ENCODE measurements at places on chromosomes 7 and 10. TPM values are rescaled to one million over a fixed set of nuclear protein-coding genes. Genes with fewer than 3 reads are reported as not detected.

GLI3 gene
- 18.9 TPM for polyA plus RNA-seq

SLC26A3 gene
- polyA plus RNA-seq, result 0.10 TPM

NOS3 gene
- polyA plus RNA-seq, result 8.7 TPM

BLNK gene
- polyA plus RNA-seq, result 53.6 TPM

DNA sequence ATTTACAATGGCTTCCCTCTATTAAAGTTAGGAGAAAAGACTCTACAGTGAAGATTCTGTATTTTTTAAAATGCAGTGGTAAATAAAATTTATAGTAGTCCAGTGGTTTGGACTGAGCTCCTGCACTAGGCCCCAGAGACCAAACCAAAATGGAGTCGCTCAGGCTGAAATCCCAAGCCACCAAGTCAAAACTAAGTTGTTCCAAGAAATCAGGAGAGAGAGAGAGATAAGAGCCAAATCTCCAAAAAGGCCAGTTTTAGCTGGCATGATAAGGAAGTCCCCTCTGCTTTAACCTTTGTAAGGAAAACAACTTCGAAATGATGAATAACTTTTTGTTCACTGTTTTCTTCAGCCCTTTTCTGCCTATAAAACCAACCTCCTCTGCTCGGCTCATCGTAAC lies 265.9 kb upstream of the KLF14 start:
- no peak for DNase-seq
